Fibroblast of lung (primary cell): ENCODE measurements at places on chromosomes 11 and 22. TPM values are rescaled to one million over a fixed set of nuclear protein-coding genes. Genes with fewer than 3 reads are reported as not detected.
A peak's percentile ranks its signal among the peaks of the same experiment; 100 is the strongest.

GRCh38 chr11:4084406-4085125, 10.0 kb upstream of the RRM1 start:
- H3K4me1 ChIP-seq: no peaks in the 10 kb centered on the region
- no peak overlapping the region for H3K27ac ChIP-seq
- H3K36me3 ChIP-seq: peaks cover 2% of the 10 kb centered on the region
- no peak overlapping the region for H3K4me3 ChIP-seq

- H3K36me3 ChIP-seq: no peaks in the 10 kb centered on the region
- peak; percentile 54 for DNase-seq
- H3K4me1 ChIP-seq: no peaks in the 10 kb centered on the region
- H3K27ac ChIP-seq: no peak overlapping the region
- H3K4me3 ChIP-seq: no peak overlapping the region
Observed at GRCh38 chr11:74570266-74571061, 21.9 kb upstream of the POLD3 start.

DNA sequence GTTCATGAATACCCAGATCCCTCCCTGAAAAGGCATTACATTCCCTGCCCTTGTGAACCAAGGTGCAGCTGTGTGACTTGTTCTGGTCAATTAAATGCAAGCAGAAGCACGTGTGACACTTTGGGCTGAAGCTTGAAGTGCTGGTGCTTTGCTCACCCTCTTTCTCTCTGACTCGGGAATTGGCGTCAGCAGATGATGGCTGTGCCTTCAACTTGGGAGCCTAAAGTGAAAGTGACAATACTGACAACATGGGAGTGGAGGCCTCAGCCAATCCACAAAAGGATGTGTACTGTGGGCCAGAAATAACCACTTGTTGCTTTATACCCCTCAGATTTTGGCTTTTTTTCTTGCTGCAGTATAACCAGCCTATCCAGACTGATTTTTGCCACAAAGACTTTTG, 148.3 kb upstream of the THY1 start:
- peaks cover 10% of the 10 kb centered on the region for H3K4me1 ChIP-seq
- no peak overlapping the region for H3K27ac ChIP-seq
- DNase-seq: no peak
- no peaks in the 10 kb centered on the region for H3K36me3 ChIP-seq

DNA sequence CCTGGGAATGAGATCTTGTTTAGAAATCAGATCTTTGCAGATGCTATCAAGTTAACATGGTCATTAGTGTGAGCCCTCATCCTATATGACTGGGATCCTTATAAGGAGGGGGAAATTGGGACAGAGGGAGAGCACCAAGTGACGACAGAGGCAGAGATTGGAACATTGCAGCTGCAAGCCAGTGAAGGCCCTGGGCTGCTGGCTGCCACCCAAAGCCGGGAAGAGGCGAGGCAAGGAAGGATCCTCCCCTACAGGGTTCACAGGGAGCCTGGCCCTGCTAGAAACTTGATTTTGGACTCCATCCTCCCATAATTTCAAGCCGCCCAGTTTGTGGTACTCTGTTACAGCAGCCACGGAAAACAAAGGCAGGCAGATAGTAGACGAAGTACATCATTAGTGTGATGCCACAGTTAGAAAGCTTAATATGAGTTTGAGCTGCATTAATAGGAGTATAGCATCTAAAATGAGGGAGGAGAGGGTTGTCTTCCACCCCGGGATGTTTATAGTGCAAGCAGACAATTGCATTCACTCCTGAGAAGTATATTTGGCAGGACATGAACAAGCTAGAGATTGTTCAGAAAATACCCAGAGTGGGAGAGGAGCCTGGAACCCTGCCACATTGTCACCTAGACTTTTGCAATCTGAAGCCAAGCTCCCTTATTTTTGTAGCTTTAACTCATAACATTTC, 56.8 kb upstream of the CLMP start:
- H3K36me3 ChIP-seq: no peaks in the 10 kb centered on the region
- H3K27me3 ChIP-seq: no peaks in the 10 kb centered on the region
- peaks cover 10% of the 10 kb centered on the region for H3K4me1 ChIP-seq
- DNase-seq: no peak

GRCh38 chr11:17142450-17142849, 65.0 kb upstream of the RPS13 start:
- H3K4me3 ChIP-seq: no peak overlapping the region
- no peak overlapping the region for H3K27ac ChIP-seq
- no peaks in the 10 kb centered on the region for H3K4me1 ChIP-seq
- H3K27me3 ChIP-seq: no peaks in the 10 kb centered on the region

DNA sequence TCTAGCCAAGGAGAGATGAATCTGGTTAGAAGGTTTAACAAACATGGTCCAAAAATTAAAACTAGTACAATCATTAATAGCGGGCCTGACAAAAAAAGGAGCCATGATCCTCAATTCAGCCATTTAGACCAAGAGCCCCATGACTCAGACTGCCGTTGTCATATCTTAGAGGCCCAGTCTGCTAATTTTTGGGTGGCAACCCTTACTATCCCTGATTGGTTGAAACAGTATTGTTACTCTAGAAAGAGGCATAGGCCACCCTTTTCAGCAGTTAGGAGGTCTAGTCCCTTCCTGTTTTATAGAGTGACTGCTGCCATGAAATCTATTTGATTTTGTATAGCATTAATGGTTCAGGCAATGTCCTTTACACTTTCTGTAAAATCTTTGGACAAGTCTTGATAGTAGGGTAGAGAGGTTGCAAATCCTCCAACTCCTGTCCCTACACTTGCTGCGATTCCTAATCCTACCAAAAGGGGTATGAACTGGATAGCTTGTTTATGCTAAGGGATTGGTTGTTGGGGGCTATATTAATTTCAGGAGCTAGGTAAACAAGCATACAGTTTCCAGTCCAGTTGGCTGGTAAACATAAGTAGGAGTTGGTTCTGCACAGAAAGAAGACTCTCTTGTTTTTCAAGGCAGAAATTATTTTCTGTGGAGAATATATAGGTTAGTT, 1056.3 kb upstream of the CNTN5 start:
- no peaks in the 10 kb centered on the region for H3K36me3 ChIP-seq
- H3K4me3 ChIP-seq: no peak overlapping the region
- peaks cover 2% of the 10 kb centered on the region for H3K4me1 ChIP-seq
- DNase-seq: no peak

DNA sequence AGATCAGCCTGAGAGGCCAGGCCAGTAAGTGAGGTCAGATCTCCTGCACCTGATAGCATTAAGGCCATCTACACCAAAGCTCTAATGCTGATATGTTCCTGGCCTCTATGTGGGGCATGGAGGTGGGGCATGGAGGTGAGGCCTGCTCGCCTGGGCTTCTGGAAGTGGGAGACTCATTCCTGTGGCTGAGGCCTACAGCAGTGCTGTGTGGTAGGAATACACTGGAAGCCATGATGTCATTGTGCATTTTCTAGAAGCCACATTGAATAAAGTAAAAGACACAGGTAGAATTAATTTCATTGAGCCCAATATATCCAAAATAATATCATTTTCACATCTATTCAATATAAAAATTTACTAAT, 2.7 kb downstream of the PNPLA3 start:
- no peak overlapping the region for H3K27ac ChIP-seq
- peaks cover 16% of the 10 kb centered on the region for H3K4me1 ChIP-seq
- no peaks in the 10 kb centered on the region for H3K27me3 ChIP-seq
- DNase-seq: peak; percentile 42
- no peak overlapping the region for H3K4me3 ChIP-seq

- no peaks in the 10 kb centered on the region for H3K27me3 ChIP-seq
- H3K36me3 ChIP-seq: no peaks in the 10 kb centered on the region
- no peaks in the 10 kb centered on the region for H3K4me1 ChIP-seq
- no peak overlapping the region for H3K27ac ChIP-seq
Observed at GRCh38 chr11:21983431-21983830, 209.5 kb upstream of the ANO5 start.

GRCh38 chr22:19147195-19147780, 2.8 kb downstream of the GSC2 start:
- H3K4me3 ChIP-seq: no peak overlapping the region
- peaks cover 35% of the 10 kb centered on the region for H3K27me3 ChIP-seq
- H3K27ac ChIP-seq: no peak overlapping the region

- no peaks in the 10 kb centered on the region for H3K4me1 ChIP-seq
- H3K4me3 ChIP-seq: no peak overlapping the region
Observed at GRCh38 chr11:80315200-80315599, 874.4 kb upstream of the TENM4 start.

DNA sequence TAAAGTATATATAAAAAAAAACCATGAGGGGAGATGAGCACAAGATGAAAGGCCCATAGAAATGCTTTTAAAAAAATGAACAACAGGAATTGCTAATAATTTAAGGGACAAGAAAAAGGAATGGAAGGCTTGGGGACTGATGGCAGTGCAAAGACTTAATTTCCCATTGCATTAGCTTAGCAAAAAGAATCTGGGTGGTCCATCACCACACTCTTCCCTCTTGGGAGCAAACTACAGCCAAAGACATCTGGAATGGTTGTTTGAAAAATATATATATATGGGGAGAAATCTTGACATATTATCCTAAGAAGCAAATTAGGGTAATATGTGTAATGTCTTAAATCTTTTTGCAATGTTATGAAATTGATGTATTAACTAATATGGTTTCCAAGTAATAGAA, 727.1 kb downstream of the METTL15 start:
- no peak for DNase-seq
- H3K4me3 ChIP-seq: no peak overlapping the region
- peaks cover 8% of the 10 kb centered on the region for H3K4me1 ChIP-seq
- peak overlapping the region; percentile 64 for H3K27ac ChIP-seq
- no peaks in the 10 kb centered on the region for H3K36me3 ChIP-seq
- no peaks in the 10 kb centered on the region for H3K27me3 ChIP-seq

DNA sequence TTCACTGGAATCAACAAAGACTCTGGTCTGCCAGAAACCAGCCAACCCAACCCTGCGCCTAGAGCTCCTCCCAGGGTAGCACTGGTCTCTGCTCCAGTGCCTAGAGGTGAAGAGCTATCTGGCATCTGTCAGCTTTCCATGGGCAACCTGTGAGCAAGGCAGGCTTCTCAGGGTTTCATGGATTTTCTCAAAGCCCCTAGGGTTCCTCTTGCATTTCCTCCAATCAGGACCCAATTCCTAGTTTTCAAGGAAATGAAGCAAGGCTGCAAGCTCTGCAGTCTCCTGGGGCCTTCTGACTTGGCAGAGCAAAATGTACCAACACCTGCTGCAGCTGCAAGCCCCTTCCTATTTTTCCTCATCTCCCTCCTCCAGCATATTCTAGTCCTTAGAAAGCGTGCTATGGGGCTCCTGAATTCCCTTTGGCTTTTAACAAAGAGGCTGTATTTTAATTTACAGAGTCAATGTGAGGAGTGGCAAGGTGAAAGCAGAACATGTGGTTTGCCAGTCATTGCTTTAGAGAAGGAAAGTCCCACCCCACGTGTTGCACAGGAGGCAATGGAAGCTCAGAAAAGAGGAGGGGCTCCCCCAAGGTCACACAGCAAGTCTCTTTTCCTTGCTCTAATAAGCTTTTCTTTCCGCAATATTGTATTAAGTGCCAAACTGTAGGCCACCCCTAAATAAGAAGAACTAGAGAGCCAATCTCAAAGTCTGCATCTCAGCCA, 33.0 kb upstream of the RIC3 start:
- H3K4me3 ChIP-seq: no peak overlapping the region
- no peak overlapping the region for H3K27ac ChIP-seq
- H3K4me1 ChIP-seq: no peaks in the 10 kb centered on the region
- no peaks in the 10 kb centered on the region for H3K36me3 ChIP-seq

GRCh38 chr22:34080433-34080832, 160.2 kb upstream of the LARGE1 start:
- no peak for DNase-seq
- H3K27ac ChIP-seq: no peak overlapping the region
- H3K27me3 ChIP-seq: no peaks in the 10 kb centered on the region

DNA sequence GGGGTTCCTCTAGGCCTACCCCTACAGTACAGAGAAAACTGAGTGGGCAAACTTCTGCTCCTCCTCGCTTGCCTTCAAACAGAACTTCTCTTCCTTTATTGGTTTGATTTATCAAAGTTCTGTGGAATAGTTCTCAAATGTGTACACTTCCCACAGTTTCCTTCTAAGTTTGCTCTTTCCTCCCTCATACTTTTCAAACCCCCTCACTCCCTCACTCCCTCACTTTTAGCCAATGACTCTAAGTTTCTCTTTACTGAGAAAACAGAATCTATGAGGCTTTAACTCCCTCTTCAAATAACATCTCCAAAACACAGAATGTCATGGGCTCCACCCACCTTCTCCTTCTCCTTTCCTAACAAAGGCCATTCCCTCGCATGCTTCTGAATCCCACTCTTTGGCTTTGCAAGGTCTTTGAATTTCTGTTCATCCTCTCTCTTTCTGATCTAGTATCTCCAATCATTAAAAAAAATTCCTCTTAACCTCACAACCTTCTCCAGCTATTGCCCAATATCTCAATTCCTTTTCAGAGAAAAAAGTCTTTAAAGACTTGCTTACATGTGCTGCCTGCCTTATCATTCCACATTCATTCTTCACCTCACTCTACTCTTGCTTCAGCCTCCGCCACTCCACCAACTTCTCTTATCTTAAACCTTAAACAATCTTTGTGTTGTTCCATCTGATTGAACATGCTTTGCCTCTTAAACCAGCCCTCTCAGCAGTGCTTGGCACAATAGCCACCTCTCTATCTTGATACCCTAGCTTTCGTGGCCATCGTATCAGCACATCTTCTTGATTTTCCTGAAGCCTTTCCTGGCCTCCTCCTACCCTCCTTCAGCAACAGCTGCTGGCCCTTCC, 57.2 kb downstream of the DDI1 start:
- no peak overlapping the region for H3K27ac ChIP-seq
- no peaks in the 10 kb centered on the region for H3K36me3 ChIP-seq
- no peak overlapping the region for H3K4me3 ChIP-seq

- H3K4me3 ChIP-seq: no peak overlapping the region
- H3K4me1 ChIP-seq: no peaks in the 10 kb centered on the region
- no peak overlapping the region for H3K27ac ChIP-seq
- H3K36me3 ChIP-seq: no peaks in the 10 kb centered on the region
Observed at GRCh38 chr11:60240662-60241061, 2.3 kb downstream of the MS4A4E start.

DNA sequence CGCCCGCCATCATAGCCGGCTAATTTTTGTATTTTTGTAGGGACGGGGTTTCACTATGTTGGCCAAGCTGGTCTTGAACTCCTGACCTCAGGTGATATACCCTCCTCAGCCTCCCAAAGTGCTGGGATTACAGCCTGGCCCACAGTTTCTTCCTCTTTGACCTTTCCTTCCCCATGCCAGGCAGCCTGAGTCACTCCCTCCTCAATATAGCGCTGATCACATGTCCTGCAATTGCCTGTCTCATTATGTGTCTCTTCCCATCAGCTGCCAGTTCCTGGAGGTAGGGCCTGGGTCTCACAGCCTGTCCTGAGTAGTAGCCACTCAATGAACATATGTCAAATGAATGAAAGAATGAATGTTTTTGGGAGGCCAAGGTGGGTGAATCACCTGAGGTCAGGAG, 43.0 kb upstream of the CCDC134 start:
- no peak overlapping the region for H3K4me3 ChIP-seq
- peaks cover 5% of the 10 kb centered on the region for H3K27me3 ChIP-seq
- H3K4me1 ChIP-seq: no peaks in the 10 kb centered on the region
- H3K36me3 ChIP-seq: no peaks in the 10 kb centered on the region

EXPH5 gene
- 1.8 and 11.2 TPM in 2 replicates for total RNA-seq

FIBIN gene
- 89.8 and 112 TPM in 2 replicates for total RNA-seq

C11orf52 gene
- total RNA-seq: 0.51 and 0.99 TPM in 2 replicates

SULT4A1 gene
- under 0.01 and 0.50 TPM in 2 replicates for total RNA-seq

HBB gene
- not detected in 2 replicates for total RNA-seq

SORL1 gene
- 3.6 and 10.9 TPM in 2 replicates for total RNA-seq

OR5A1 gene
- total RNA-seq: not detected in 2 replicates

RRM1 gene
- total RNA-seq: 52.9 and 85.0 TPM in 2 replicates

SCGB1A1 gene
- total RNA-seq: not detected in 2 replicates

KCNJ5 gene
- total RNA-seq: 0.33 and 0.51 TPM in 2 replicates
